ENCODE measurements at places on chromosomes 6 and 20. TPM values are rescaled to one million over a fixed set of nuclear protein-coding genes. Genes with fewer than 3 reads are reported as not detected.

- DNase-seq = no peak
Observed at GRCh38 chr6:143038833-143039232, 21.9 kb upstream of the AIG1 start.

DNA sequence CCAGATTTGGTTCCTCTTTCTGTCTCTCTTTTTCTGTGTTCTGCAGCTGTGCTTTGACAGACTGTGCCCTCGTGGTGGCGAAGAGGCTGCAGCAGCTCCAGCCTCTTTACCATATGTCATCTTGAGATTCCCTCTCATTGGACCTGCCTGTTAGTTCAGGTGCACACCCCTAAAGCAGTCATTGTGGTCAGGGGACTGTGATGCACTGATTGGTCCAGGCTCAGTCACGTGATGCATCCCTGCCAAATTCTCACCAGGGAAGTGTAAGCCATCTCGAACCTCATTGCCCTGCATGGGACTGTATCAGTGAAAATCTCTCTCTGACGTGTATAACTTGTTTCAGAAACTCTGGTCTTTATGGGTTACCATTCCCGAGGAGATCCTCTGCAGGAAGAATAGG lies 160.3 kb downstream of the EYA2 start:
- DNase-seq = no peak

GRCh38 chr6:43942616-43943015 lies 172.6 kb downstream of the VEGFA start:
- DNase-seq = no peak

GRCh38 chr20:33176101-33176500 lies 8.1 kb downstream of the BPIFA2 start:
- no peak for DNase-seq

- DNase-seq = no peak
Observed at GRCh38 chr6:164882236-164882635, 427.2 kb downstream of the C6orf118 start.

GRCh38 chr6:7134999-7135745 lies 27.4 kb downstream of the RREB1 start:
- DNase-seq = no peak

The FAM83D gene
- polyA plus RNA-seq = 14.2 TPM

The TAAR5 gene
- polyA plus RNA-seq = not detected

The DEFB129 gene
- polyA plus RNA-seq = not detected

The IYD gene
- polyA plus RNA-seq = 4.6 TPM
